ENCODE measurements at places on chromosomes 16 and 17.
A peak's percentile ranks its signal among the peaks of the same experiment; 100 is the strongest.

DNA sequence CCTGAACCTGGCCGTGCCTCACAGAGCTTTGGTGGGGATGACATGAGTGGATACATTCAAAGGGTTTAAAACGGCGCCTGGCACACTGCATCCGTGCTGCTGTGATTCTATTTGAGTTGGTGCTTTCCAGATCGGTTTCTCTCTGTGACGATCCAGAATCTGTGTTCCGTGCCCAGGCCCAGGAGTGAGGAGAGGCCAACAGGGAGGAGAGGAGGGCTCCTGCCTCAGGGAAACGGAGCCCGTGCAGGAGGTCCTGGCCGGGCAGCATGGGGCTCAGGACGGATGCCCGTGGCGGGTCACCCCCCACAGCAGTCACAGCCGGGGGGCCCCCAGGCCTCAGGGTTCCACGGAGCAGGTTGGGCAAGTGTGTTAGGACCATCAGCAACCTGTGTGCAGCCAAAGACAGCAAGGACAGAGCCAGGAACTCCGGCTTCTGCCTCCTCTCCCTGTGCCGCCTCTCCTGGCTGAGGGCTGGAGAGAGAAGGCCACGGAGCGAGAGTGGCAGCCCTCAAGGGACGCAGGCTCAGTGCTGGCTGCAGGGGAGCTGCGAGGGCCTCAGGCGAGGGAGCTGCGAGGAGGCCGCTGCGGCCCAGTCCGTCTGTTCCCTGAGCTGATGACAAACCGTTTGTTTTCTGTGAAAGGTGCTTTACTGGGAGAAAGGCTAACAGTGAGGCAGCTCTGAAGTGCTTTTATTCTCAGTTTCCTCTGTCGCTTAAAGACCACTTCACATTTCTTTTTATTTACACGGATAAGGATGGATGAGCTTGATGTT is 99.3 kb downstream of the METRNL start:
- DNase-seq: no peak

- no peak for DNase-seq
These were observed 39.3 kb downstream of the CIBAR2 start for GRCh38 chr16:85072947-85073346.

- DNase-seq: no peak
These were observed 7.1 kb downstream of the FBRS start for GRCh38 chr16:30665155-30665829.

- no peak for DNase-seq
These were observed 58.6 kb upstream of the SHISA6 start for GRCh38 chr17:11182430-11182829.

- no peak for DNase-seq
These were observed 130.8 kb downstream of the GAS7 start for GRCh38 chr17:10067446-10068143.

GRCh38 chr17:65278050-65278819 is 141.1 kb downstream of the RGS9 start:
- peak; percentile 33 for DNase-seq

- DNase-seq: no peak
These were observed 65.7 kb upstream of the LYRM9 start for GRCh38 chr17:27958708-27959381.

DNA sequence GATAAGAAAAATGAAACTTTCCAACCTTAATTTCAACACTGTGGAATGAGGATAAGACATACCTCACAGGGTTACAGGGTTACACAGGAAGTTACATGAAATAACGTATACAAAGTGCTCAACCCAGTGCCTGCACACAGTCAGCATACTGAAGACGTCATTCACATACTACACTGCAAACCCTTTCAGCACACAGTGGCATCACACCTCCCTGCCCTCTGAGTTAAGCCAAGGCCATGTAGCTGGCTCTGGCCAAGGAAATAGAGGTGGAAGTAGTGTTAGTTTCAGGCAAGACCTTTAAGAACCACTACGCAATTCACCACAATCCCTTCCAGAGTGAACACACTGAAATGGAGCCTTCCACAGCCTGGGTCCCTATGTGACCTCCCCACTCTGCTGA is 46.6 kb upstream of the GSG1L start:
- DNase-seq: no peak

- no peak for DNase-seq
These were observed 40.5 kb downstream of the ANKRD11 start for GRCh38 chr16:89449726-89450335.

DNA sequence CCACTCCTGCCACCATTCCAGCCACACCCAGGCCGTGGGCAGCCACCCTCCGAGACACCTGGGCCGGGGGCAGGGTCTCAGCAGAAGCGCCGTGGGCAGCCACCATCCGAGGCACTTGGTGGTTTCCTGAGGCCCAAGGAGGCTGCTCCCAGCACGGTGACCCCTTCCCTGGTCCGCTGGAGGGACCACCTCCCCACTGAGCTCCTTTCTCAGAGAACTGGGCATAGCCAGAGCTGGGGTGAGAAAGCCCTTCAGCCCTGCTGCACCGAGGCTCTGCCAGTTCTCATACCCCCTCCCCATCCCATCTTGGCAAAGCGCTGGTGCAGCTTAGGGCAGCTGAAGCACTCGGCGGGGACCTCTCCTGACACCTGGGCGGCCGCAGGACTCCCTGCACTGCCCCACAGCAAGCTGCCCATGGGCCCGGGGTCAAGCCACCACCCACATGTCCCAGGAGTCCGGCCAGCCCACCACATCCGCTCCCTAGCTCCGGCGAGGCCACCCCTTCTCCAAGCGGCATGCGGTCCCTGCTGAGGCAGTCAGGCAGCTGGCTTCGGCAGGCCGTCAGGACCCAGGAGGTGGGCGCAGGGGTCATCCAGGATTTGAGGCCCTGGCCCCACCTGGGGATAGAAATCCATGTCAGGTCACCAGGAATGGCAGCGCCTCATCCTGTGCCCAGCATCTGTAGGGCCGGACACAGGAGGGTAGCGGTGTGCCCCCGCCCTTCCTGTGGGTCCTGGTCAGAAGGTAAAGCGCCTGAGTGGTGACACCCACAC is 1.3 kb upstream of the CYBA start:
- DNase-seq: no peak

GRCh38 chr17:82915010-82915756 is 75.4 kb upstream of the ZNF750 start:
- DNase-seq: no peak

DNA sequence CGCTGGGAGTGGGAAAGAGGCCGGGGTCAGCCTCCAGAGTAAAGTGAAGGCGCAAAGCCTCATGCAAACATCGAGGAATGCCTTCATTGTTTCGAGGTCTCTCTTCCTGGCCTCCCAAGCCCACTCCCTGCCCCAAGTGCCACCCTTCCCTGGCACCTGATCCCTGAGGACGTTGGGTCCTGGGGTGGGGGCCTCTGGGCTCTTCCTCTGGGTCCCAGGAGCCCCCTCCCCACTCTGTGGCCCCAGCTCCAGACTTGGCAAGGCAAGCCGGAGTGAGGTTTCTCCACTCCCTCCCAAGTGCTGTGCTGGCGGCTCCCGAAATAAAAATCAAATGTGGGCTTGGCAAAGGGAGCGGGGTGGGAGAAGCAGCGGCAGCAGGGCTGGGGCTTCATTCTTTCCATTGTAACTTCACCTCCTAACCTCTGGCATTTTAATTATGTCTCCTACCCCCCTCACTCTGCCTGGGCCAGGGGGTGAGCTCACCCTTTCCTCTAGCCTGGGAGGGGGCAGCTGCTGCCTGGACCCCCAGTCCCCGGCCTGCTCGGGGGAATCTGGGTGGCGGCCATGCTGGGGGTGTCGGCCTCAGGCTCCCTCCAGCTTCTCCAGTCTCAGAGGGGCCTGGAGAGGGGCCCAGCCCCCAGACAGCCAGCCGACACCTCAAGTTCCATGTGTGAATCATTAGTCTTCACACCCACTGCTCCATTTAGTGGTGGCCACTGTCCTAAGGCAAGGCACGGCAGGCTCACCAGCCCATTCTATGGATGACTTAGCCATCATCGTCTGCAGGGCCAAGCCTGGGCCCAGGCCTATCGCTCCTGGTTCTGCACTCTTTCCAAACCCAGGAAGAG is 14.6 kb upstream of the TMEM92 start:
- no peak for DNase-seq

- no peak for DNase-seq
These were observed 4.4 kb downstream of the CFAP97D1 start for GRCh38 chr17:43784628-43785101.

DNA sequence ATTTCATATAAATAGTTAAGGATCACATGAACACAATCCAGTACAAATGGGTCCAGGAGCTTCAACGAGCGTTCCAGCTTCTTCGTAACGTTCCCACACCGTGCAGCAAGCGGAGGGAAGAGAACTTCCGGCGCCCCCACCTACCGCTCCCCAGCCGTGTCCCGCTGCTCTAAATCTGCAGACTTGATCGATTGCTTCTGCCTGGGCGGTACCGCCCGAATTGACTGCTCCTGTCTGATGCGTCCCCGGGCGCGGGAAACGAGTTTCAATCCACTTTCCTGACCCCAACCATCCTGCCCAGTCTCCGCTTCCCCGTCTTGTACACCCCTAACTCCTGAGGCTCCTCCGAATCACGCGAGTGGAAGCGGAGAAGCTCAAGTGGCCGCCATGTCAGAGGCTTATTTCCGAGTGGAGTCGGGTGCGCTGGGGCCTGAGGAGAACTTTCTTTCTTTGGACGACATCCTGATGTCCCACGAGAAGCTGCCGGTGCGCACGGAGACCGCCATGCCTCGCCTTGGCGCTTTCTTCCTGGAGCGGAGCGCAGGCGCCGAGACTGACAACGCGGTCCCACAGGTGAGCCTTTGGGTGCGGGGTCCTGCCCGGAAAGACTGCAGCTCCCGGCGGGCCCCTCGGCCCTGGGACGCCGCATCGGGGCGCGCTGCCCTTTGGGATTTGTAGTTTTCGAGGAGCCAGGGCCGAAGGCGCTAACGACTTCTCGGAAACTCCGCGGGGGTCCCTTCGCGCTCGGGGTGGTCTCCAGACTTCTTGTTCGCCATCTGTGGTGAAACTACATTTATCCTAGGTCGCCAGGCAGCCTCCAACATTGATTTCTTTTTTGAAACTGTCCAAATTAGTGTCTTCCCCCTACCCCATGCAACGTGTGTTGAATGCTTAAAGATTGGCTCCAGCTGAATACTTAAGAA is at the start of gene GINS3:
GINS3 (plus strand) TSS at position 257 of the 923 bp plus-strand sequence; CDS start at position 388, 131 bp downstream.
- peak; percentile 85 for DNase-seq

- no peak for DNase-seq
These were observed 806 bp upstream of the SMIM5 start for GRCh38 chr17:75632428-75632827.

DNA sequence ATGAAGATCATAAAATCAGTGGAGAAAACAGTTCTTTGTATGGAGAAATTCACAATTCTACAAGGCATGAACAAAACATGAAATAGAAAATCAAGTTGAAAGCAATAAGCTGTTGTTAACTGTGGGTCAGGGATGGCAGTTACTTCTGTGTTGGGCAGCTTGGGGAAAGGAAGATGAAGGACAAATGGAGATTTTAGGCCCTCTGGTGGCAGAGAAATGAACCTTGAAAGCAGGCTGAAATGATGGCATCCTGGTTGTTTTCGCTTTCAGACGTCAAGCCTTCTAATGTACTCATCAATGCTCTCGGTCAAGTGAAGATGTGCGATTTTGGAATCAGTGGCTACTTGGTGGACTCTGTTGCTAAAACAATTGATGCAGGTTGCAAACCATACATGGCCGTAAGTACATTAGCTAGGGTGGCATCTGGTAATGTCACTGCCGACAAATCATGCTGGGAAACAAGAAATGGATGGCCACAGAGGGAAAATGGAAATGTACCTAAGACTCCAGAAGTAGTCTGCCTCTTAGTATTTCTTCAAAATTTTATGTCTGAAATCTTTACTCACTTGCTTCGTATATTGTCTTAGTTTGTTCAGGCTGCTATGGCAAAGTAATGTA is 108.9 kb downstream of the MAP2K6 start:
- peak; percentile 61 for DNase-seq

DNA sequence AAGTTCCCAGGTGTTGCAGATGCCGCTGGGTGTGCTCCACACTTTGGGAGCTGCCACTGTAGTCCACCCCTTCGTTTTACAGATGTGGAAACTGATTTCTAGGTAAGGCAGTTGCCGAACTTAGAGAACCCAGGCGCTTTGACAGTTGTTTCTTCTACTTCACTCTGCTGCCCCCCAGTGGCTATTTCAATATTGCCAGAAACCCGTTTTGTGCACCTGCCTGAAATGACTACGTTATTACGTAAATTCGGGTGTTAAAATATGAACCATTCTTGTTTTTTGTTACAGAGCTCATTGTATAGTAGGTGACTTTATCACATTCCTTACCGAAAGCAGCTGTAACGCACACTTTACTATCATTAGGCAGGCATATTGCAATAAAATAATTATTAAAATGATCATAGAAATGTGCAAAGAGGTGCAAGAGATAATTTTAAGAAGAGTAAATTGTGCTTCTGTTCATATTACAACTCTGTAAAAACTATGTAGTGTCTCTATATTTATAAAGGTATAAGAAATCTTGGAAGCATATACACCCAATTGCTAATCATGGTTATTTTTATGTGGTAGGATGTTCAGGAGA is 44.9 kb downstream of the OTOA start:
- DNase-seq: peak; percentile 74

DNA sequence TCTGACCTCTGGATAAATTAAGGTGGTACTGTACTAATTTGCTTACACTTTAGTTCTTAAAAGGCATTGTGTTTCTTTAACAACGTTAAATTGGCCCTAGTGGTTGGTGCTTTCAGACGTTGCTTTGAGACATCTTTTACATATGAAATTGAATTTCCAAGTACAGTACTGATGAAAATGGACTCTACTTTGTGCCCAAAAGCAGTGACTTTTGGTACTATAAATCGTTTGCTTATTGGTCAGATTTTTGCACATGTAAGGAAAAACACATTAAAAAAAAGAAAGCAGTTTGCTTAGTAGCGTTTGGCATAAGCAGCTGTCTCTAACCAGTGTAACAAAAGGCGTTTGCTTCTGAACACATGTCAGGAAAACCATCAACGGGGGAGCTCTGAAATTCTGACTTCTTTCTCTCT is 139.6 kb downstream of the CDK5R1 start:
- DNase-seq: no peak

DNA sequence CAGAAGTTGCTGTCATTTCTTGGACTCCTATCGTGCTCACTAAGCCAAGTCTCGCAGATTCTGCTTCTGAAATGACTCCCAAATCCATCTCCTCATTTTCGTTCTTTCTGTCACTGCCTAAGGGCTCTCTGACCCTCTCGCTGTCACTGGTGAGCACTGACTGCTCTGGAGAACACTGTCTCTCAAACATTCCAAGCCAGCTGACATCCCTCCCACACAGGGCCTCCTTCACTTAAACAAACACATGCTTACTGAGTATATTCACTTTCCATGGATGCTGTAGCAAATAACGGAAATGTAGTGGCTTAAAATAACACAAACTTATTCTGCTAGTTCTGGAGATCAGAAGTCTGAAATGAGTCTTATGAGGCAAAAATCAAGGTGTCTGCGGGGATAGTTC is 18.8 kb downstream of the CACNG1 start:
- DNase-seq: no peak

All from NCI-H460 (cell line).